MM.1S (cell line): ENCODE measurements at places on chromosomes 13 and 19.

GRCh38 chr13:49418206-49418605 is 25.7 kb downstream of the CAB39L start:
- DNase-seq, result no peak

DNA sequence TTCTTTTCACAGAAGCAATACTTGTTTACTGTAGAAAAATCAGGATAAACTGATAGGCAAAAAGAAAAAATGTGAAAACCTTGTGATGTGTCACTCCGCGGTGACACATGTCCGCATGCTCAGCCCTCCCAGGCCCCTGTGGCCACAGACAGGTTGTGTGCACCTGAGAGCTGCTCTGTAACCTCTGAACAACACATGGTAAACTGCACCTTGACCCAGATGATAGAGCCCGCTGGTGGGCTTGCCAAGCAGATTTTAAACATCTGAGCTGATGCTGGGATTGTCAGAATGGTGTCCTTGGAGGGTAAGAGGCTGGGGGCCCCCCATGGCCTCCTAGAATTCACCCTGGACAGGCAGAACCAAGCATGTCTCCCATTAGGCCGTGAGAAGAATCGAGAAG is 33.8 kb downstream of the DHRS12 start:
- DNase-seq, result no peak

DNA sequence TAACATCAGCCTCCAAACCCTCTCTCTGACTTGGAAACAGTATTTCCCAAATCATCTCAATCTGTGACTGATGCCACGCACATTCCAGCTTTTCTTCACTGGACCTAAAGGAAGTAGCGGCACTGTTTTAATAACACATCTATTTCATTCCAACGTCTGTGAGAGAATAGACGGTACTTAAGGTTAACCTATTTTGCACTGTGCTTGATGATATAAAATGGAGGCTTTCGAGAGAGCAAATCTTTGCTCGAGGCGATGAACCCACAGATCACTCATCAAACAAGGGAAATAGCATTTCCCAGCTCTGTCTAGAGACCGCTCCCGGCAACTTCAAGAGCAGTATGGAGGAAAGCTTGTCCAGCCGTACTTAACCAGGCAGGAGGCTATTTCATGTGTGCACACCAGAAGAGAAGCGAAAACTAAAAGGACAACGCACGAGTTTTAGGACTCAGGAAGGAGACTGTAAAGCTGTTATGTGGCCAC is 2.9 kb downstream of the UBL3 start:
- no peak for DNase-seq

DNA sequence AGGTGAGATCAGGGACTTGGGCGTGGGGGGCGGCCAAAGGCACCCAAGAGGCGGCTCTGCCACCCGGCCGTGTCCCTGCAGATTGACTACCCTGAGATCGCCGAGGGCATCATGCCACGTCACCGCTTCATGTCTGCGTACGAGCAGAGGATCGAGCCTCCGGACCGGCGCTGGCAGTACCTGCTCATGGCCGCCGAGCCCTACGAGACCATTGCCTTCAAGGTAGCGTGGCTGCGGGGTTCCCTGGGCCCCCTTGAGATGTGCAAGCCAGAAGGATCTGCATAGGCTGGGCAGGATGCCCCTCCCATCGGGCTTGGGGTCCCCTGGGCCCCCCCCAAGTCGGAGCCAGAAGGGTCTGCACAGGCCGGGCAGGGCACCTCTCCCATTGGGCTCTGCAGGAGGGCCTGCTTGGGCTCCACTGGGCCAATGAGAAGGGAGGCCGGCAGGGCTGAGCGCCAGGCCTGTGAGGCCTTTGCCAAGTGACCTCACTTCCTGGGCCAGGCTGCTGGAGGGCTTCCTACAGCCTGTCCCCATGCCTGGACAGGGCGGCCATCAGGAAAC is 2.2 kb upstream of the AMH start:
- DNase-seq, result no peak

- no peak for DNase-seq
Observed at GRCh38 chr13:93231867-93232266, 5.3 kb downstream of the GPC6 start.
